ENCODE measurements at places on chromosomes 6 and 20. TPM values are rescaled to one million over a fixed set of nuclear protein-coding genes. Genes with fewer than 3 reads are reported as not detected.

The ZNF831 gene
- 0.04 TPM for polyA plus RNA-seq

The RPS6KA2 gene
- 23.0 TPM for polyA plus RNA-seq

GRCh38 chr6:90691823-90692222 lies 105.0 kb upstream of the MAP3K7 start:
- no peak for DNase-seq

DNA sequence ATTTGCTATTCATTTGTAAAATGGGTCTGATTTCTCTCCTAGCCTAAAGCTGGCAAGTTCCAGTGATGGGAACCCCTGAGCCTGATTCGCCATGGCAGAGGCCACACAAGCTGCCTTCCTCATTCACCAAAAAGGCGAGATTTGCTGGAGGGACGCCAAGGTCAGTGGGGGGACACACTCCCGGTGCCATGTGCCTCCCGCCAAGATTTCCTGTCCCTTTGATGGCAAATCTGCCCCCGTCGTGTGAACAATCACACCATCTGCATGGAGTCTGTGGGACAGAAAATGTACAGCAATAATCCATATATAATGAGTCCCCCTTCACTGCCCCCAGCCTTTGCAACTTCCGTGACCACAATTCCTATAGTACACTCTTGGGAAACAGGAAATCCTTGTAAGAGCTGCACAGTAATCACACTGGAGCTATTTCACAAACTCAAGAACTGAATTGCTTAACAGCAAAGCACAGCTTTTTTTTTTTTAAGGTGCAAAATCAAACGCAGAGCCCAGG lies 15.7 kb upstream of the IGF2R start:
- DNase-seq = peak; percentile 58

DNA sequence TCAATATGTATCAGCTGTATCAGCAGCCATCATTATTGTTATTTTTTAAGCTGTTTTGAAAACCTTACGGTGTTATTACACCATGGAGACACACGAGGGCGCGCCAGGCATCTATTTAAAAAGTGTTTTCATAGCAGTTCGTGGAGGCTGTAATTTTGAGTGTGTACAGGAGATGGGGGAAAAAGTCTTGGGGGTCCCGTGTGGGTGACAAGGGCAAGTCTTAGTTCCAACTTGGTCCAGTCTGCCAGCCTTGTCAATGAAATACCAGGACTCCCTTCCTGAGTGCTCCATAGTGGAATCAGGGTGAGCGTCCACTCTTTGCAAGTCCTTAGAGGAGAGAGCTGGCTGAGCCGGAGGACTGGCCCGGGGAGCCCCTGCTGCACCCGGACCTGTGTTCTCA lies 43.3 kb downstream of the SLC2A10 start:
- peak; percentile 34 for DNase-seq

Measured in heart left ventricle (tissue), 16 donors.